ENCODE measurements at places on chromosomes 6 and 20.

- no peak for DNase-seq
These were observed 85.6 kb downstream of the AIG1 start for GRCh38 chr6:143146186-143146851.

DNA sequence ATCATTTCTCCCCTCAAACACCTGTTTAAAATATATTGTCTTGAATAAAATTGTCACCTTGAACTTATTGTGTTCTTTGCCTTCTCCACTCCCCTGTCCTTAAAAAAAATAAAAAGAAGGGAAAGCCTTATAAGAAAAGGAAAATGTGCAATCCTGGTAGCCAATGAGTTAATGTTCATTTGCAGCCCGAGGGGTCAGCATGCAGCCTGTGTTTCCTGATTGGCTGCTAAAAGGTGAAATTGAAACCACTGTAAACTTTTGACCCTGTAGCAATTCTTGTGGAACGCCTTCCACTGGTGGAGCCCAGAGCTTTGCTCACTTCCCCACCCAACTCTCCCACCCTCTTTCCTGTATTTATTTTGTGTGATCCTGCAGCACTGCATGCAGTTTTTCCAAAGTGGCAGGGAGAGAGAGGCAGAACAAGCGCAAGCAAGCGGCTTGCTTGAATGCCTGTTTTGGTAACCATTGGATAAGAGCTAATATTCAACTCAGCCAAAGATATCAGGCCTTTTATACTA is 74.9 kb downstream of the NCOA3 start:
- no peak for DNase-seq

GRCh38 chr20:37329481-37330165 is 16.3 kb upstream of the SRC start:
- DNase-seq: no peak

- no peak for DNase-seq
These were observed 459.9 kb upstream of the MARCKS start for GRCh38 chr6:113397236-113397635.

- no peak for DNase-seq
These were observed 149.1 kb downstream of the MTHFD1L start for GRCh38 chr6:151014404-151015100.

- peak; percentile 1 for DNase-seq
These were observed 208.8 kb downstream of the RNF144B start for GRCh38 chr6:18595774-18596530.

- DNase-seq: no peak
These were observed 78.8 kb upstream of the HMGN3 start for GRCh38 chr6:79313254-79313653.

DNA sequence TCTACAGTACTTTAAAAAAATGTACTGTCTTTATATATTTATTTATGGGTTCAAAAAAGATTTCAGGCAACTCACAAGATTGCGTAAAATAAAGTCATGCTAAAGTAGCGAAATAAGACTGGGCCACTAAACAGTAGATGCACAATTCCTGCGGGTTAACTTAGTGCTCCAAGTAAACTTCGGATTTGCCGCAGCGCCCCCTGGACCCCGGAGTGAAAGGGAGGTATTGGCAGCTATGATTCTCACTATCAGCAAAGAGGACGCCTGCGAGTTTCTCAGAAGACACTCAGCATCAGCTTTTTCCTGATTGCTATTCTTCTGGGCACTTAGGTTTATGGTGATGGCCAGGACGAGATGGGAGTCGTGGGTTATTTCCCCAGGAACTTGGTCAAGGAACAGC is 1.4 kb downstream of the OTOR start:
- DNase-seq: no peak

DNA sequence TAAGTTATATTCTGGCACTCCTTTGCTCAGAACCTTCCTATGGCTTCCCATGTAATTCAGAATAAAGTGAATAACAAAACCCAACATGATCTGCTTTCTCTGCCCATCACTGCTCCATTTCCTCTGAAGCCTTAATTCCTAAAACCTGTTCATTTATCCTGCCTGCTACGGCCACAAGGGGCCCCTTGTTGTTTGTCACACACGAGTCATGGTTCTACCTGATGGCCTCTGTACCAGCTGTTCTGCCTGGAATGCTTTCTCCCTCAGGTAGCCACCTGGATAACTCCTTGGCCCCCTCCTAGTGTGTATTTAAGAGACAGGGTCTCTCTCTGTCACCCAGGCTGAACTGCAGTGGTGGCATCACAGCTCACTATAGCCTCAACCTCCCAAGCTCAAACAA is 26.8 kb downstream of the ERGIC3 start:
- DNase-seq: no peak

DNA sequence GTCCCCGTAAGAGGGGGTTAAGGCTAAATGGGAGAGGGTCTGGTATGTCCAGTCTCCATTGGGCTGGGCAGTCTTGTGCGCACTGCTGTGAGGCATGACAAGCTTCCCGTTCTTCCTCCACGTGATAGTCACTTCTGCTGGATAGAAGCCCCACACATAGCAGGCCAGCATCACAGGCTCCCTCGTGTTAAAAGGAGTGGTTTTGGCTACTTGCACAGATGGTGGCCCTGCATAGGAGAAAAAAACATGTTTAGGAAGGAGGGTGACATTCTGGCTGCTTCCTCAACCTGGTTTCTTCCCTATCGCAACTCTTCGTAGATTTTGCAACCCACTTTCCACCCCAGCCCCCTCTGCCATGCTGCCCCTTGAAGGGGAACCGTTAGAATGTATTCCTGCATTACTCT is 3.6 kb downstream of the HLA-DMB start:
- DNase-seq: no peak

GRCh38 chr6:19999319-20000191 is 162.4 kb downstream of the ID4 start:
- DNase-seq: no peak

GRCh38 chr6:111741177-111741952 is 131.9 kb downstream of the FYN start:
- DNase-seq: no peak

DNA sequence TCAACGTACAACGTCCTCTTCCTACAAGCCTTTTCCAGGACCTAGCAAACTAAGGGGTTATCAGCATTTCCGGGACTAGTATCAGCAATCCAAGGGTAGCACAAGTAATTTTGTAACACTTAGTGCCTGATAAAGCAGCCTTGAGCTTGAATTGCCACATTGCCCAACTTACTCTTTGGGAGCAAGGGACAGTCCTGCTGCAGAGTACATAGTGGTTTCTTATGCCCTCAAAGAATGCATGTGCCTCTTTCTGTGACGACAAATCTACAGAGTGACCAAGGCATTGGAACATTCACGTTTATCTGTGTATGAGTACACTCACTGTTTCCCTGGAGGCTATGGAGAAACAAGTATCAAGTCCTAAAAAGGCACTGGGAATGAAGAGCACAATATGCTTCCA is 3.2 kb upstream of the ID4 start:
- DNase-seq: no peak

DNA sequence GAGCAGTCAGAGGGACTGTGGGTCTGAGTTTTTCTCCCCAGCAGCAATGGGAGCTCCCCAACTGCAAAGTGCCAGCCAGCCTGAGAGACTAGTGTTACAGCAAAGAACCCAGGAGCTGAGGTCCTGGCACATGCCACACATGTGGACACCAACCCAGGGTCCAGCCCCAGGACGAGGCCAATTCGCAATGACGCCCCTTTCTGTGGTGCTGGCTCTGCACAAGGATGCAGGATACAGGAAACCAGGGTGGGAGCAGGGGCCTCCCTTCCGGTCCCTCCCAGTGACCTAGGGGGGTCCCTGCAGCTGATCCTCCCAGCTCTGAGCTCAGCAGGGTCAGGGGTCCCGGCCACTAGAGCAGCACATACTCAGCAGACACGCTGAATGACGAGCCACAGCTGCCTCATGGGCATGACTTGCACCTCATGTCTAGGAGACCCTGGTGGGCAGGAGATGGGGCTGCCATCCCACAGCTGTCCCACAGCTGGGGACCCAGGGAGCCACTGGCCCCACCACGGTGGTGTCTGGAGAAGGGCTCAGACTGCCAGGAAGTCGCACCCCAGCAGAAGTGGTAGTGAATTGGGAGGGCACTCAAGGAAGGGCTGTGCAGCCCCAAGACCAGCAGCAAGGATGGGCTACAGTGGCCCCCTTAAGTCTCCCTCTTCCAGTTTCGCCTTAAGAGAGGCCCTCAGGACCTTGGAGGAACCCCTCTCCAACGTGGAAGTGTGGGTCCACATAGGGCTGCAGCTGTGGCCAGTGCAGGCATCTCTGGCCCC is 3.6 kb downstream of the ARFRP1 start:
- no peak for DNase-seq

DNA sequence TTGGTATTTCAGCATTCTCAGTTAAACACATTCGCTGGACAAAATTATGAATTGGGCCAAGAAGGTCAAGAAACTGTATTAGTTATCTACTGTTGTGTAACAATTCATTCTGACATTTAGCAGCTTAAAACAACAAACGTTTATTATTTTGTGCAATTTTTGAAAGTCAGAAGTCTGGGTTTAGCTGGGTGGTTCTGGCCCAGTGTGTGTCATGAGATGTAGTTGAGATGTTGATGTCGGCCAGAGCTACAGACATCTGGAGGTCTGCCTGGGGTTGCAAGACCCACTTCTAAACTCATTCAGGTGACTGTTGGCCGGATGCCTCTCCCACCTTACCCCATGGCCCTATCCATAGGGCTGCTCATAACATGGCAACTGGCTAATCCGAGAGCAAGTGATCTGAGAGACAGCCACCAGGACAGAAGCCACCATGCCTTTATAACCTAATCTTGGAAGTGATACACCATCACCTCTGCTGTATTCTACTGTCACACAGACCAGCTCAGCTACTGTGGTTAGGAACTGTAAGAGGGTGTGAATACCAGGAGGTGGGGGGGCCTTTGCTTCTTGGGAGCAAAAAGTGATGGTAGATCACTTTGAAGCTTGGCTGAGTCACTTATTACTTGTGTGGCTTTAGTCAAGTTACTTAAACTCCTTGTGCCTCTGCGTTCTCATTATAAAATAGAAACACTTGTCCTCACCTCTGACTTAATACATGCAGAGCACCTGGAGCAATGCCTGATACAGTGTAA is 217.0 kb upstream of the MYLIP start:
- DNase-seq: no peak

DNA sequence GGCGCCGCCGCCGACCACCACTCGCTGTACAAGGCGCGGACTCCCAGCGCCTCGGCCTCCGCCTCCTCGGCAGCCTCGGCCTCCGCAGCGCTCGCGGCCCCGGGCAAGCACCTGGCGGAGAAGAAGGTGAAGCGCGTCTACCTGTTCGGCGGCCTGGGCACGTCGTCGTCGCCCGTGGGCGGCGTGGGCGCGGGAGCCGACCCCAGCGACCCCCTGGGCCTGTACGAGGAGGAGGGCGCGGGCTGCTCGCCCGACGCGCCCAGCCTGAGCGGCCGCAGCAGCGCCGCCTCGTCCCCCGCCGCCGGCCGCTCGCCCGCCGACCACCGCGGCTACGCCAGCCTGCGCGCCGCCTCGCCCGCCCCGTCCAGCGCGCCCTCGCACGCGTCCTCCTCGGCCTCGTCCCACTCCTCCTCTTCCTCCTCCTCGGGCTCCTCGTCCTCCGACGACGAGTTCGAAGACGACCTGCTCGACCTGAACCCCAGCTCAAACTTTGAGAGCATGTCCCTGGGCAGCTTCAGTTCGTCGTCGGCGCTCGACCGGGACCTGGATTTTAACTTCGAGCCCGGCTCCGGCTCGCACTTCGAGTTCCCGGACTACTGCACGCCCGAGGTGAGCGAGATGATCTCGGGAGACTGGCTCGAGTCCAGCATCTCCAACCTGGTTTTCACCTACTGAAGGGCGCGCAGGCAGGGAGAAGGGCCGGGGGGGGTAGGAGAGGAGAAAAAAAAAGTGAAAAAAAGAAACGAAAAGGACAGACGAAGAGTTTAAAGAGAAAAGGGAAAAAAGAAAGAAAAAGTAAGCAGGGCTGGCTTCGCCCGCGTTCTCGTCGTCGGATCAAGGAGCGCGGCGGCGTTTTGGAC is 2.0 kb downstream of the SOX4 start:
- no peak for DNase-seq

GRCh38 chr6:37244430-37245310 is 12.9 kb upstream of the TBC1D22B start:
- peak; percentile 30 for DNase-seq

- no peak for DNase-seq
These were observed 27.4 kb upstream of the RREB1 start for GRCh38 chr6:7080311-7080710.

- DNase-seq: no peak
These were observed at the start of gene SLC17A4 for GRCh38 chr6:25754535-25754934. SLC17A4 (plus strand) TSS chr6:25754742; CDS start chr6:25761963, 7,221 bp downstream.

DNA sequence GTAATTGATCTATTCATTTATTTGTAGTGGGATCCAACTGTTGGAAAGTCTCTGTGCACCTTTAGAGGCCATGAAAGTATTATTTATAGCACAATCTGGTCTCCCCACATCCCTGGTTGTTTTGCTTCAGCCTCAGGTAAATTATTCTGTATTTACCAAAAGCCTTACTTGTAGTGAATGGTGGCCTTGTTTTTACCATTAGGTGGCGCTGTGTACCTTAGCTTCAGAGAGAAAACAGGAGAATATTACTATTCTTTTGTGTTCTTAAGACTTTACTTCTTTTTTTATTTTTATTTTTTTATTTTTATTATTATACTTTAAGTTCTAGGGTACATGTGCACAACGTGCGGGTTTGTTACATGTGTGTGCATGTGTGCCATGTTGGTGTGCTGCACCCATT is 23.7 kb downstream of the PEX7 start:
- DNase-seq: no peak

DNA sequence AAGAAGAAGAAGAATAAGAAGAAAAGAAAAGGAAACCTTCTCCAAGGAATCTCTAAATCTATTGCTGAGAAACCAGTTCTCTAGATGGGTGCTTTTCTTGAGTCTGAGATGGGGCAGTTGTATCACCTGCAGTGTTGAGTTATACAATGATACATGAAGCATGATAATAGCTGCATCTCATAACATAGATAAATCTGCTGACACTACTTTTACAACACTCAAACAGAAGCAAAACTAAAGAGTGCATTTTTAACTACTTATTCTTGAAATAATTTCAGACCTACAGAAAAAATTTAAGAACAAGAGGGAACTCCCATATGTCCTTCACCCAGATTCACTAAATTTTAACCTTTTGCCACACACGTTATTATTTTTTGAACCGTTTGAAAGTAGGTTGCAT is 70.3 kb downstream of the SYNJ2 start:
- no peak for DNase-seq

DNA sequence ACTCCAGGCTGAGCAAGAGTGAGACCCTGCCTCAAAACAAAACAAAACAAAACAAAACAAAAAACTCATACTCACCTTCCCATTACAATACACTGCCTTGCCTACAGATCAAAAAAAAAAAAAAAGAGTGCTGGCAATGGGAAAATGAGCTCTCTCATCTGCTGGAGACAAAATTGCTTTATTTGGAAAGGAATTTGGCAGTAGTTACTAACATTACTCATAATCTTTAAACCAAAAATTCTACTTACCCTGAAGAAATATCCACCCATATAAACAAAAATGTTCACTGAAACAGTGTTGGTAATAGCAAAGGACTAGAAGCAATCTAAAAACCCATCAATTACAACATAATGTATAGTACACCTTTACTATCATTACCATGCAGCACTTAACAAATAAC is 120.4 kb downstream of the RNGTT start:
- DNase-seq: no peak

- no peak for DNase-seq
These were observed 257.7 kb upstream of the OPRM1 start for GRCh38 chr6:153781306-153781705.

Measured in substantia nigra (tissue), 51 donors.